ENCODE measurements at places on chromosomes 5 and 9.

DNA sequence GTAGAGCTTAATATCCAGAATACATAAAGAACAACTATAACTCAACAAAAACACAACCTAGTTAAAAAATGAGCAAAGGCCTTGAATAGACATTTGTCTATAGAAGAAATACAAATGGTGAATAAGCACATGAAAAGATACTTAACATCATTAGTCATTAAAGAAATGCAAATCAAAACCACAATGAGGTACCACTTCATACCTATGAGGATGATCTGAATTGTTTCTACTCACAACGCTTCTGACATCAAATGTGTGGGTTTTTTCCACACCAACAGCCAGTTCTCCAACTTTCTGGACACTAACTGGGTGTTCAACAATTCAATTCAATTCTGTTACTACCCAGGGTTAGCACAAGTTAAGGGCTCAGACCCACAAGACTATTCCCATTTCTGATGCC is 22.0 kb downstream of the SREK1IP1 start:
- DNase-seq, result no peak

- no peak for DNase-seq
Measured at GRCh38 chr9:88218726-88219125, 80.5 kb upstream of the SPATA31C2 start.

DNA sequence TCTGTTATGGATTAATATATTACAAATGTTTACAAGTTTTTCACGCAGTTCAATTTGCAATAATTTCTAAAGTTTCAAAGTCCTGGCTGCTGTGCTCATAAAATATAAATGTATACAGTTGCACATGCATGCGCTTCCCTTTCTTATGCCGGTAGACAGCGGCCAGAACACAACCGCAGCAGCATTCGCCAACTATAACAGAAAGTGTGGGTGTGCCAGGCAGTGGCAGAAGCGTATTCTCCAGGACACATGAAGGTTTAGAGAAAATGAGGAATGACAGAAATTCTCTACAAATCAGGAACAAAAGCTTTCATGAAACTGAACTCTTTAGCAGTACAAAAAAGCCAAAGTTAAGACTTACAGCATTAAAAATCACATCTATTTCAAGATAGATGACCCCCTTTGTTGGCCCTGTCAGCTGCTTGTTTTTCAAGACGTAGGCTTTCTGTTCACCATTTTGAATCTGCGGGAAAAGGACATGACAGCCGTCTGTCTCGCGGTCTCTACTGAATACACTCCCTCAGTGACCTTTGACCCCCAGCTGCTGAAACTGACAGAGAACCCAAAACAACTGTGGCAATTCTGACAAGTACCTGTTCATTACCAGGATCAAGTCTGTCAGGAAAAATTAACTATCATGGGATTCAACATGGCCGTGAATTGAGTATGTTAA is 252.2 kb downstream of the SLF1 start:
- DNase-seq, result no peak

DNA sequence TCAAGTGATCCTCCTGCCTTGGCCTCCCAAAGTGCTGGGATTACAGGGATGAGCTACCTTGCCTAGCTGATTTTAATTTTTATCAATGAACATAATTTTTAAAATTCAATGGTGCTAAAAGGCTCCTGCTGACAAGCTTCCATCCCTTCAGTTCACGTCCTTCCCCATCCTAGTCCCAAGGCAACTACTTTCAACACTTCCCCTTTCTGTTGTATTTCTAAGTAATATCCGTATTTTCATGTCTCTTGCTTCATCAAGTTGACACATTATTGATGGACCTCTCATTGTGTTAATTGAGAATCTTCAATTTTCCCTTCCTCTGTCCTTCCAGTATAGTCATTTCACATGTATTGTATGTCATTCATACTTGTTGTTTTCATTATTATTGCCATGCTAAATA is 93.8 kb upstream of the RASGRF2 start:
- DNase-seq, result no peak

- DNase-seq, result no peak
Measured at GRCh38 chr5:155282503-155283107, 269.1 kb downstream of the KIF4B start.

- no peak for DNase-seq
Measured at GRCh38 chr9:130532426-130533080, 46.8 kb upstream of the FUBP3 start.

- DNase-seq, result no peak
Measured at GRCh38 chr9:79633558-79633957, 61.8 kb downstream of the TLE4 start.

DNA sequence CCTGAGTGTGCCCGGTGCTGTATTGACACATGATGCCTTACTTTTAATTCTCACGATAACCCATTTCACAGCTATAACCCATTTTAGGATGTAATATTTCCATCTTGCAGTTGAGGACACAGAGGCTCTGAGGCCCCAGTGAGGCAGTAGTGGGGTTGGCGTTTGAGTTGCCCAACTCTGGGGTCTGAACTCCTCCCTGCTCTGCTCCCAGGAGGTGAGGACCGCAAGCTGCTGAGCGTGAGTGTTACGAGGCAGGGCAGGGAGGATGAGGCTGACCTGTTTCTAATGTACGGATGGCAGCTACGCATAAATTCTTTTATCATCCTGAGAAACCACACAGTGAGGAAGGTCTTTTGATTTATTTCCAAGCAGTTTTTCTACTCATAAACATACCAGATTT is 11.4 kb downstream of the LRRC8A start:
- peak; percentile 51 for DNase-seq

GRCh38 chr5:111733571-111733970 is 23.4 kb downstream of the NREP start:
- DNase-seq, result no peak
